ENCODE measurements at places on chromosomes 3 and 15.
A peak's percentile ranks its signal among the peaks of the same experiment; 100 is the strongest.

GRCh38 chr3:128439226-128439625 is 27.5 kb downstream of the DNAJB8 start:
- no peak for DNase-seq

DNA sequence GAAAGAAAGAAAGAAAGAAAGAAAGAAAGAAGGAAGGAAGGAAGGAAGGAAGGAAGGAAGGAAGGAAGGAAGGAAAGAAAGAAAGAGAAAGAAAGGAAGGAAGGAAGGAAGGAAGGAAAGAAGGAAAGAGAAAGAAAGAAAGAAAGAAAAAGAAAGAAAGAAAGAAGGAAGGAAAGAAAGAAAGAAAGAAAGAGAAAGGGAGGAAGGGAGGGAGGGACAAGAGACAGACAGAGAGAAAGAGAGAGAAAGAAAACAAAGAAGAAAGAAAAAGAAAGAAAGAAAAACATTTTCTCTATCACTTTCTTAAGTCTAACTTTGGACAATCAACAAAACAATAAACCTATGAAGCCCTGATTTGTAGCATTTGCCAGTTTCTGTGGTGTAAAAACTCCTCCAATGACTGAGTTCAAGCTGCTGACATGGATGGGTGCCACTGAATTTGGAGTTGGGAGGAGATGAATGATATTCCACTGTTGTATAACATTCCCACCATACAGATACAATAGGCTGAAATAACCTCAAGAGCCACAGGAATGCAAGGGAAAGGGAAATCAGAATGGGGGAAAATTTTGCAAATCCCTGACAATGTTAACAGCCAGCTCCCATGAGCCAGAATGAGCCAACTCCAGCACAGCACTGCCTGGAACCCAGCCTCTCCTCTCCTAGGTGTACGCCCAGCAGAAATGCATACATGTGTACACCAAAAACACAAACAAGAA is 15.0 kb upstream of the RTP3 start:
- DNase-seq, result no peak

GRCh38 chr15:69815793-69816192 is 281.9 kb downstream of the TLE3 start:
- DNase-seq, result no peak

DNA sequence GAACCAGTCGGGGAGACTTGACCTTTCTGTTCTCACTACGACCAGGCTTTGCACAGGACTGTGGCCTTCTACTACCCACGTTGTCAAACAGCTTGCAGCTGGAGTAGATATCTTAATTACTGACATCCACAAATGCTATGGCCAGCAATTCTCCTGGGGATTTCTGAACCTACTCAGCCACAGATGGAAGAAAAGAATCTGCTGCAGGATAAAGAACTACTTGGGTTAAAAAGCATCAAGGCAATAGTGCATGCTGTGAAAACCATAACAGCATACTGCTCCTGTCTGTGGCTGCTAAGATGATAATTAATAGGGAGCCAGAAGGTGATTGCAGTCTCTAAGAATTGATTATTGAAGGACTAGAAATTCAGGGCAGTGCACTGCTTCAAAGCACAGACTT is 859.2 kb upstream of the SEMA6D start:
- no peak for DNase-seq

DNA sequence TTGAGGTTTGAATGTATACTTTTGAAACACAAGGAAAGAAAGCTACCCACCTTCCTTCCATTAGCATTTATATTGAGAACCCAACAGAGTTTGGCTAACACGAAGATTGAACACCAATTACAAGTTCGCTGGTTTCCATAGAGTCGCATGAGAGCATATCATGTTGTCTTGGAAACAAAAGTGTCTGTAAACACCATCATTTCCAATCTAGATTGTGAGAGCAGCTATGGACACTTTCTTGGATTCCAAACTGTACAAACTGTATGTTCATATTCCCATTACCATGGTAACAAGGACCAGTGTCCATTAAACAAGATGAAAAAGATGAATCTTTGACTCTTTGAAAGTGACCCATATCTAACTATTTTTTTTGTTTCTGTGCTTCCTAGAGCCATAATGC is 529.9 kb upstream of the ROBO1 start:
- no peak for DNase-seq

DNA sequence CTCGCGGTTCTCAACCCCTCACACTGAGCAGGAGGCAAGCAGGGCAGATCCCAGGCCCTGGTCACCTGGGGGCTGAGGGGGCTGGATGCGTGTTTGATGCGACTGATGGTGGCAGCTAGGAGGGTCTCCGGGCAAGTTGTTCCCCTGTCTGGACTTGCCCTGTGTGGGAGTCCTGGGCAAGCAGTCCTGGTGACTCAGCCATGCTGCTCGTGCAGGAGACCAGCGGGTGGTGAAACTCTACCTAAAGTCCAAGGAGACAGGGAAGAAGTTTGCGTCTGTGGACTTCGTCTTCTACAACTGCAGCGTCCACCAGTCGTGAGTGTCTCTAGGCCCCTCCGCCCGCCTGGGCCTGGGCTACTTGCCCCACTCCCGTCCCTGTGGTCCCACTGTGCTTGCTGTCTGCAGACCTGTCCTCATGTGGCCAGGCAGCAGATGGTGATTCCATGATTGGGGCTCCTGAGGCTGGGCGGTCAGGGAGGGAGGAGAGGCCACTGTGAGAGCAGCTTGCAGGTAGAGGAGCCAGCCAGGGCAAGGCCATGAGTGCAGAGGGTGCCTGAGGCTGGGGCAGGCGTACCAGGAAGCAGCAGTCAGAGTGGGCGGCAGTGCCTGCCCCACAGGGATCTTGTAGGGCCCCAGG is 23.1 kb downstream of the PLXNA1 start:
- no peak for DNase-seq

DNA sequence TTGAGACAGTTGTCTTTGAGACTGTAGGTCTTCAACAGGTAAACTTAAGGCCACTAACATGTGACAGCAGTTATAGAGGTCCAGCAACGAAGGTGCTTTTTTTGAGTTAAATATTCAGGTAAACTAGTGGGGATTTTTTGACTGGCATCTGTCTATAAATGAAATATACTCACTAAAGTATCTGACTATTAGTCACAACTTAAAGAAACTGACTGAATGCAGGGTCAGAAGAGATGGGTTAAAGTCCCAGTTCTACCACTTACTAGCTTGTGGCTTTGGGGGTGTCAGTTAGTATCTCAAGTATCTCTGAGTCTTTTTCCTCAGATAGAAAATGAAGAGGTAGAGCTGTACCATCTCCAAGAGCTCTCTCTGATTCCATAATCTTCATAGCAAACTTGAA is 18.0 kb downstream of the MIX23 start:
- DNase-seq, result no peak

- no peak for DNase-seq
These were observed 315.0 kb downstream of the OXSM start for GRCh38 chr3:26104851-26105251.

- DNase-seq, result peak; percentile 82
These were observed 126.2 kb upstream of the RASGRP1 start for GRCh38 chr15:38690719-38691332.

DNA sequence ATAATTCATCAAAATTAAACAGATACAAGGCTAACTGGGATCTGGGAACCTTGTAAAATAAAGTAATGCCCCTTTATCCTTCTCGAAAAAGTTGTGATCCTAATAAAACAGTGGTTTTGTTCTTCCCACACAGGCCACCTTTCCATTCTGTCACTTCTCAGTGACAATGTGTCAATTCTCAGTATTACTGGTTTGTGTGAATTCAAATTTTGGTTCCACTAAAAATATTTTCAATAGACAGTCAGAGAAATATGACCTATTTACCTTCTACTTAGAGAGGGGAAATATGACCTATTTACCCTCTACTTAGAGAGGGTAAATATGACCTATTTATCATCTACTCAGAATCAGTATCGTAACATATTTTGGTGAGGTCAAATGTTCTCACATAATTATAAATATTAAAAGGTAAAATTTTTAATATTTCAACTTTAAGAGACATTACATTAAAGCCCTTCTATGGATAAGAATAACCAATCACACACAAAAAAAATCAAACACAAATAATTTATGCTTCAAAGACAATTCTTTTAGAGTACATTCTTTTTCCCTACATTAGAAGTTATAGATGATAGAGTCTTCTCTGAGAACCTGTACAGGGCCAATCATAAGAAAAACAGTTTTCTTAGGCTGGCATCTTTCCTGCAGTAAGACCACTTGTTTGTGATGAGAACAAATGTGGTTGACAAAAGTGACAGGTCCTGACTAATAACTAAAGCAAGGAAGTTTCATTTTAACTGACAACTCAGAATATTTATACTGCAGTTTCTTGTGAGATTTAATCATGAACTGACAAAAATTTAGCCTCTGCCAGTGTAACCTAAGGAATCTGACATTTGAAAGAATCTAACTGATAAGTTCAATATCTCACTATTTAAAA is 323.3 kb downstream of the DIPK2A start:
- no peak for DNase-seq

DNA sequence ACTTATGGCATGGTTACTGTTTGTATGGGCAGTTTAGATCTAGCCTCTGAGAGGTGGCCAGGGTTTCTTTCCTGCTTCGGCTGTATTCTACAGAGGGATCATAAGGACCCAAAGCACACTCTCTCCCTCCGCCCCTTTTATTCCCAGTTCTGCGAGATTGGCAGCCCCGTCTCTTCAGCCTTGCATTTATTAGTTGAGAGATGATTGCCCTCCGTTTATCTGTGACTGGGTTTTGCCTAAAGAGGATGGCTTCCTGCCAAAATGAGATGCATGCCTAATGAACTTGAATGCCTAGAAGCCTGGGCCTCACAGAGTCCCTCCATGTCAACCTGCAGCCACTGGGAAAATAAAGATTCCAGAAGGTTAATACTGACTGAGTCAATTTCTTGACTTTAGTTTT is 97.1 kb upstream of the CHL1 start:
- no peak for DNase-seq

DNA sequence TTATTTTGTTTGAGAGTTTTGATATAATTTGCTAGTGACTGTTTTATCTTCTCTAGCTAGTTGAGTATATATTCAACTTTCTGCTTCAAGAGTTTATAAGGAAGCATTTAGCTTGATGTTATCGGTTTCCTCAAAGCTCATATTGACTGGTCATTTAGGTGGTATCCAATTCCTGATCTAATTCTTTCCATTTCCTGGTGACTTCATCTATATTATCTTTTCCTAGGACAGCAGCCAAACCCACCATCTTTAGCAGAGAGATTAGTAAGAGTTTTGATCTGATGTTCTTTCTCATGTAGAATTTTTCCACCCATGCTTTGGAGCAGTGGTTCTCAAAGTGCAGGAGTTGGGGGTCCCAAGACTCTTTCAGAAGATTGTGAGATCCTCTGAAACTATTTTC is 148.6 kb upstream of the STT3B start:
- no peak for DNase-seq

DNA sequence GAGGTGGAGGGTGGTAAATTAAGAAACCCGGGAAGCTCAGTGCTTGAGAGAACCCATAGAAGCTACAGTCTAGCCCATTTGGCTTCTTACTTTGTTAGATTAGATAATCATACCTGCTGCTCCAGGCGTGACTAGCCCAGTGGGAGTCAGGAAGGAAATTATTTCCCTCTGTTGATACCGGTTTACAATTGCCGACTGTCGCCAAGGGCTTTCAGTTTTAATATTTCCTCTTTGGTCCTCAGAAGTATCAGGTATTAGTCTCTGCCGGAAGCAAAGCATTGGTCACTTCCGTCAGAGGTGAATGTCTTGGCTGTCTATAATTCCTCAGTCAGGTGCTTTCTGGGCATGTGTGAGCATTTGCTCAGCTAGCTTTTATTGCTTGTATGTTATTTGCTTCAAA is 75.2 kb downstream of the LPP start:
- no peak for DNase-seq

DNA sequence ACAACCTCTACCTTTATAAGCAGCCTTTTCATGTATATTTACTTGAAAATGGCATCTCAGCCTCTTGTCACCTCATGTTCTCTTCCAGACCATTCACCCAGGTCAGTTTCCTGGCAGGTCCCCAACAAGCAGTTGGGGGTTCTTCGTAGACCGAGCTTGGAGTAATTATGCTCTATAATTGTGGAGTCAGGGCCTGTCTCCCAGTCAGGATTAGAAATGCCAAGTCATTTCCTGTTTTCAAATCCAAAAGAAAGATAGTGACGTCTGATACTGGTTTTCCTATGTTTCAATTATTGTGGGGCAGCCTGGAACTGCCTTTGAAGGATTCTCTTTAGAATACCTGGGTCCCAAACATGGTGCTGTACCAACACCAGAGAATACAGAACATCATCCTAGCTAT is 430.6 kb downstream of the MECOM start:
- DNase-seq, result no peak

DNA sequence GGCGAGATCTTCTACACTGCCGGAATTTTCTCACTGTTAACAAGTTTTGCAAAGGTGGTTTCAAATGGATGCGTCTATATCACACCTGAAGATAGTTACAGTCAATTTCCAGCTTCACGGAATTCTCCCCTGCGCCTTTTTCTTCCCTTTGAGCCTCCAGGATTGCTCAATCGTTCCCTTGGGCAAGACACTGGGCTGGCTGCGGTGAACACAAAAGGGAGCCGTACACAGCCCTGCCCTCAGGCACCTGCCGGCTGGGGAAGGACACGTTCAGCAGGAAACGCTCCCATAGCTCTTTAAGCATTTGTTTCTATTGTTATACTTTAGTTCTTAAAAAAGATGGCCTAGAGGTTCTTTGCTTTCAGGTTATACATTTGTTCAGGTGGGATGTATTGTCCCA is 85.7 kb downstream of the C3orf70 start:
- DNase-seq, result no peak

GRCh38 chr15:96106181-96106580 is 224.3 kb upstream of the NR2F2 start:
- no peak for DNase-seq

GRCh38 chr3:40398346-40398745 is 11.4 kb downstream of the ENTPD3 start:
- DNase-seq, result no peak

GRCh38 chr15:47987908-47988532 is 132.8 kb upstream of the SLC24A5 start:
- DNase-seq, result peak; percentile 3

DNA sequence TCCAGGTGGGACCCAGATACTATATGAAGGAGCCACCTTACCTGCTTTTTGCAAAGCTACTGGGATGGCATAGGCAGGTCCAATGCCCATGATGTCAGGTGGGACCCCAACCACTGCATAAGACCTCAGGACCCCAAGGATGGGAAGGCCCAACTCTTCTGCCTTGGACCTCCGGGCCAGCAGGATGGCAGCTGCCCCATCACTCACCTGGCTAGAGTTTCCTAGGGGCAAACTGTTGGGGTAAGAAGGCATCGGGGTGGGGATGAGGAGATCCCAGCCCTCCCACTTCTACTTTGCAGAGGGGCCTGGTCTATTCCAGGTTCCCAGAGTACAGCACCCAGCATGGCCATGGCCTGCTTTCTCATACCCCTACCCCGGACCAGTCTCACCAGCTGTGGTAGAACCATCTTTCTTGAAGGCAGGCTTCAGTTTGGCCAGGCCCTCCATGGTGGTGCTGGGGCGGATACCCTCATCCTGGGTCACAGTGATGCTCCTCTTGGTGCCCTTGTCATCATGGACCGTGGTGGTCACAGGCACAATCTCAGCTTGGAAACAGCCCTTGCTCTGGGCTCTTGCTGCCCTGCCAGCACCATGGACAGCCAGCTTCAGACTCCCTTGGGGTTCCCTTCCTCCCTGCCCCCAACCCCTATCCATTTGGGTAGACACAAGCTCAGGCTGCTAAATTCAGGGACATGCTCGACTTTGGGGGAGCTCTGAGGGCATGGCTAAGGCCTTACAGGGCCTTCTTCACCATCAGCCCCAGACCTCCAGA is 10.6 kb downstream of the ACAA1 start:
- DNase-seq, result no peak
